Naive thymus-derived CD8-positive, alpha-beta T cell (primary cell): ENCODE measurements at places on chromosomes 4 and X.

DNA sequence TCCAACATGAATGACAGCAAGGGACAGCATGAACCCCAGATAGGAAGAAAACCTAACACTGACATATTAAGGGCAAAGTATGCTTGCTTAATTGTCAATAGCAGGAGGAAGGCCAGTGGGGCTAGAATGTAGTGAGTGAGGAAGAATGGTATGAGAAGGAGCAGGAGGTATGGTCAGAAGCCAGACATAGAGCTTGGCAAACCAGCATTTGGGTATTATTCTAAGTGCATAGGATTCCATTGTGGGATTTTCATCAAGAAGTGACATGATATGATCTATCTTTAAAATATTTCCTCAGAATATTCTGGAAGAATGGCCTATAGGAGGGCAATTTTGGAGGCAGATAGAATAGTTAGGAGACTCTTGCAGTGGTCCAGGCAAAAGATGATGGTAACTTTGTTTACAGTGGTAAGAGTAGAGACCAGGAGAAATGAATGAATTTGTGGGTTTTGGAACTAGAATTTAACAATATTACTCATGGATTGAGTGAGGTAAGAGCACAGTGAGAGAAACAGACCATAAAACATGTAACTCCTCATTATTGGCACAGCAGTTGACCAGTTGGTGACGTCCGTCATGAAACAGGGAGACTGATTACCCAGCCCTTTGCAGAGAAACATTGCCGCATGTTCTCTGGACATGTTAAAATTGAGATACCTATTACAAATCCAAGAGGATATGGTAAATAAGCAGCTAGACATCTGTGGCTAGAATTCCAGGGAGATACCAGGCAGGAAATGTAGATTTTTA lies 246.5 kb upstream of the HS3ST1 start:
- no peak for DNase-seq

- DNase-seq, result no peak
Measured at GRCh38 chr4:180060159-180060889, 2182.9 kb upstream of the TENM3 start.

DNA sequence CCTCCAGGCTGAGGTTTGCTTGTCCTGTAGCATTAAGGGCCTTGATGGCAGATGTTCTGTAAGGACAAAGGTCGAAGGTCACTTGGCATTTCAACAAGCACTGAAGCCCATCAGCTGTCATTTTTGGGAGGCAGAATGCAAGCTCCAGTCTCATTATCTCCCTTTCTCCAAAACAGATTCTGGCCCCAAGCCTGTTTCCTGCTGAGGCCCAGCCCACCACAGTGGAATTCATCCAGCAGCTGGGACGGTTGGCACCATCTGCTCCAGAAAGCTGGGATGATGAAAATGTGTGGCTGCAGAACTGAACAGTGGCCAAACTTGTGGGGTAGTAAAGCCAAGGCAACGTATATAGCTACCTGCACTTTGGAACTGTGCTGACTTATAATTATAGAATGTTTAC lies 17.7 kb upstream of the PPEF2 start:
- no peak for DNase-seq

DNA sequence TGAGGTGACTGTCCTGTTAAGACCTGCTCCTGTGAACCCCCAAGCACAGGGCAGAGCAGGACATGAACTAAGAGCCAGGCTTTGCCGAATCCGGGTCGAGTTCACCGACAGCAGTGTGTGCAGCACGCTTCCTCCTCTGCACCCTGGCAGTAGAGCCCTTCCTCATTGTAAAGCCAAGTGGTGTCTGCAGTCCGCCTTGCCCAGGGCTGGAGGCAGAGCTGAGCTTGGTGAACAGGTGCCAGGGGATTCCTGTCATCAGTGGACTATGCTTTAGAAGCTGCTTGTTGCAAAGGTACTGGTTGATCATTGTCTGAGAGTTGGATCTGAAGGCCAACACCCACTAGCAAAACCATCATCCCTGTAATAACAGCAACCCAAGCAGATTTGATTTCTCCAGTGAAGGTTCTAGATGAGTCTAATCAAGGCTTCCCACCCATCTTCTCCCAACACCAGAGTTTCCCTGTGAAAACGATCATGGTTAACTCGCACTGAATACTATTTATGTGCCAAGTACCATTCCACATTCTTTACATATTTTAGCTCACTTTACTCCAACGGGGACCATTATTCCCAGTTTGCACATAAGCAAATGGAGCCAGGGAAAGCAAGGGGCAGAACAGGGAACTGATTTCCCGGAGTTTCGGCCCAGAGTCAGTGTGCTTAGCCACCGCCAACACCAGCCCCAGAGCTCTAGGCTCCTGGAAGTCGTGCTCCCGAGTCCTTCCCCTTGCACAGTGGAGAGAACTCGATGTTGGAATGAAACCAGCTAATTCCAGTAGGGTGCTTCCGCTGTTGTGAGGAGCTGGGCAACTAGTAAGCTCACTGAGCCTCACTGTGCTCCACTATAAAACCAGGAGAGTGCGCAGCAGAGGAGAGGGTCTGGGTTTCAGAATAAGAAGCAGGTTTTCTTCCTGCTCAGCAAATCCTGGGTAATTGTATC lies 1.4 kb upstream of the SLC34A2 start:
- DNase-seq, result no peak

DNA sequence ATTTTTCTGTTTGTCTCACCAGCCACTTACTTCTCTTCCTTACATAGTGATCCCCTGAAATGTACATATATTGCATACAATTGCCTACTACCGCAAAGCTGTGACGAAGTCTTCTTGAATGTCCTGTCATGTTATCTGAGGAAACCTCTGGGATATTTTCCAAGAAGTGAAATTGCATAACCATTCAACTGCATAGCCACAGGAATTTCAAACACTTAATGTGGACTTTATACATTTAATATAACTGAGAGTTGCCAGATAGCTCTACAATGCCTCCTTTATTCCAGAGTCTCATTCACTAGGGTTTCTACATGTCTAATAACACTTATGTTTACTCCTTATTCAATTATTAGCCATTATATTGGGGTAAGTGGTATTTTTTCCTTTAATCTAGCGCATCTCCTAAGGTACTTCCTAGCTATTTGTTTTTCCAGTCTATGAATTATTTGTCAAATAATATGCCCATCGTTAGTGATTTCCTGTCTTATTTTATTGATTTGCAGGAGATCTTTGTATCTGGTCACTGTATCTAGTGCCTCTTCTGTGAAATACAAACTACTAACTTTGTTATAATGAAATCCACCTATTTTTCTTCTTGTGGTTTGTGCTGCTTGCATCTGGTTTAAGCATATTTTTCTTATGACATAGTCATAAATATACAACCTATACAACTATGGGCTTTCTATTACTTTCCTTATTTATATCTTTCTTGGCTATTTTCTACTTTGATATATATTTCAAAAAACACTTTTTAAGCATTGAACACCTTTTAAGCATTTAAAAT lies 69.2 kb upstream of the GRID2 start:
- DNase-seq, result no peak

GRCh38 chr4:150078579-150079080 lies 385 bp downstream of the DCLK2 start:
- DNase-seq, result no peak

DNA sequence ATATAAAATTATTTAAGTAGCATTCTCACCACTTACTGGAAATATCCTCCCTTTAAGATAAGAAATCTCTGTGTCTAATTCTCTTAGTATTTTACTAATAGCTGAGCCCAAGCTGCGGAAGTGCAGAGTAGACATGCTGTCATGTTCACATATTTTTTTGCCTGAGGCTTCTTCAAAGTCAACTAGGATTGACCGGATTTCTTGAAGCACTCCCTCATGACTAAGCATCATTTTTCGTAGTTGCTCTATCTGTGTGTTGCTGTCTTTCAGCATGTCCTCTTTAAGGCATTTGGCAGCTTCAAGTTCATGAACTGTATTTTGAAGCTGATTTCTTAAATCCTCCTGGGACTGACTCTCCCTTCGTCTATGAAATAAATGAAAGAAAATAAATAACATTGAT lies 36.9 kb downstream of the CCDC158 start:
- no peak for DNase-seq

DNA sequence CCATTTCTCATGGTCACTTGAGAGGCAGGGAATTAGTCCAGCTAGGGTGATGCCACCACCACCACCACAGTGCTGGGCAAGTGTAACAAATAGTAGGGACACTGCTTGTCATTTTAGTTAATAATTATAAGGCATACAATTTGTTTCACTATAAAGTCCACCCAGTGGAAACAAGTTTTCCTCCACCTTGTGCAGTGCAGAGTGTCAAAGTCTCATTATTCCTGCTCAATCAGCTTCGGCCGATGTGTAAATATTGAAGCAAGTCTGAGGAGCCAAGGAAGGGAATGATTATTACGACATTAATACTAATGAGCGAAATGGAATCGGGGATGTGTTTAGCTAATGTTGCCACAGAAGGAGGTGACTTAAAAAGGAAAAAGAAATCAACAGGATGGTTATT lies 340.4 kb downstream of the NKX6-1 start:
- no peak for DNase-seq
